Activated CD4-positive, alpha-beta T cell treated with anti-CD3 and anti-CD28 coated beads for 24 hours (primary cell): ENCODE measurements at places on chromosomes 13 and 19.

- DNase-seq, result no peak
Measured at GRCh38 chr13:113843063-113843654, 20.7 kb downstream of the GAS6 start.

DNA sequence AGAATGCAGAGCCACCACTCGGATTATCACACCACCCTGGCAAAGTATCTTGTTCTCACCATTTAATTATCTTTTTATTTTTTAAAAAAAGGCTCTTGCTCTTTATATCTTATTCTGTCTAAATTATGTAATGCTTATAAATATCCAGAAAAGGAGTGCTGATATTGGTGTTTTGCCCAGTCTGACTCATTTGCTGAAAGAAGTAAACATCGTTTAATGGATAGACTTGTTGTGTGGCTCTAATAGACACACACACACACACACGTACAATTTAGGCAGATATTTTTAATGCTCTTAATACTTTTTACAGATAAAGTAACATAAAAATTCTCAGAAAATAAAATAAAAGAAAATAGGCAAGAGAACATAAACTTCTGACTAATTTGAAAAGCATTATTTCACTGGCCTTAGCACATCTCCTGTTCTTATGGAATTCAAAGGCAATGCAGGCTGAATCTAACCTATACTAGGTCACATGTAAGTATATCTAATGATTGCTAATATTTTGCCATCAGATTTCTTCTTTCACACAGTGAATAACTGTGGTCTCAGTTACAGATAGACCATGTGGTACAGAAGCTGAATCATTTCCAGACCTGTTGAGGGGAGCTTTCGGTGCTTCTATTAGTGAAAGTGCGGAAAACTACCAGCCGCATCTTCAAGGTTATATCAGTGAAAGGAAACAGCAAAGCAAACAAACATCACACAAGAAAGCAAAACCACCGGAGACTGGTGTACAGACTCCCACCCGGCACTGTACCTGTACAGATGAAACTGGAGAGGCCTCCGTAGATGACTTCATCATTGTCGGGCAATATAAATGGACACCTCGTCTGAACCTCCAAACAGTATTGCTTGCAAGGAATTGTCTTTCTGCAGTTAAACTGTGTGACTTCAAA is 642.1 kb upstream of the ARGLU1 start:
- no peak for DNase-seq

DNA sequence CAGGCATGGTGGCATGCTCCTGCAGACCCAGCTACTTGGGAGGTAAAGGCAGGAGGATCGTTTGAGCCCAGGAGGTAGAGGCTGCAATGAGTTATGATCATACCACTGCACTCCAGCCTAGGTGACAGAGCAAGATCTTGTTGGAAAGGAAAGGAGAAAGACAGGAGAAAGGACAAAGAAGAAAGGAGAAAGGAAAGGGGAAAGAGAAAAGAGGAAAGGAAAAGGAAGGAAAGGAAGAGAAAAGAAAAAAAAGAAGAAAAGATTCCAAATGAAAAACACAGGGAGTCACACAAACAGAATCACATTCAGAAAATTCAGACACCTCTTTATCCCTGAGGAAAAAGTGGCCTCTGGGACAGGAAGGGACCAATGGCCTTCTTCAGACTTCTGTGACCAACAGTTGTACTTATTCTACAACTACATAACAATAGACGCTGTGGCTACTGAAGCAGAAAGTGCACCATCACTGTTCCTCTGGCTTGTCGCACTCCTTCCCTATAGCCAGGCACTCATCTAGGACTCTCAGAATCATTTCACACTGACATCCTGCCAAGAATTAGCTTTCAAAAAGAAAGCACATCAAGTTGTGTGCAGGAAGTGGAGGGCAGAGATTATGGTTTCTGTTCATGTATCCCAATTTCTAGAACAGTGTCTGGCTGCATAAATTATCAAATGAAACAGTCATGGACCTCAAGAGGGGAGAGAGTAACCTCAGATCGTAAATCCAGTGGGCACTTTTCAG is 5.9 kb downstream of the MTMR6 start:
- no peak for DNase-seq

DNA sequence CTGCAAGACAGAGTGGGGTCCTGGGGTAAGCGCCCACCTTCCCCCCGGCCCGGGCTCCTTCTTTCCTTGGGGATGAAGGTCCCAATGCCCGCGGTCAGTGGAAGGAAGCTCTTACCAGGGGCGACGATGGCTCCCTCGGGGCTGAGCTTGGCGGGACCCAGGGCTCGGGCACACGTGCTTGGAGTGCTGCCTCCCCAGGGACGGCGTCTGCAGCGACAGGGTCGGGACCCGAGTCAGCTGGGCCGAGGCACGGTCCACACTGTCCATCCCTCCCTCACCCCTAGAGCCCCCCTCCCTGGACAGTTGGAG is 3.5 kb downstream of the JSRP1 start:
- no peak for DNase-seq

GRCh38 chr13:72405441-72405840 is 322.0 kb downstream of the MZT1 start:
- DNase-seq, result no peak

GRCh38 chr19:40598121-40598917 is 2.9 kb upstream of the LTBP4 start:
- peak; percentile 79 for DNase-seq

- no peak for DNase-seq
Measured at GRCh38 chr19:48433337-48433736, 12.4 kb upstream of the GRWD1 start.

DNA sequence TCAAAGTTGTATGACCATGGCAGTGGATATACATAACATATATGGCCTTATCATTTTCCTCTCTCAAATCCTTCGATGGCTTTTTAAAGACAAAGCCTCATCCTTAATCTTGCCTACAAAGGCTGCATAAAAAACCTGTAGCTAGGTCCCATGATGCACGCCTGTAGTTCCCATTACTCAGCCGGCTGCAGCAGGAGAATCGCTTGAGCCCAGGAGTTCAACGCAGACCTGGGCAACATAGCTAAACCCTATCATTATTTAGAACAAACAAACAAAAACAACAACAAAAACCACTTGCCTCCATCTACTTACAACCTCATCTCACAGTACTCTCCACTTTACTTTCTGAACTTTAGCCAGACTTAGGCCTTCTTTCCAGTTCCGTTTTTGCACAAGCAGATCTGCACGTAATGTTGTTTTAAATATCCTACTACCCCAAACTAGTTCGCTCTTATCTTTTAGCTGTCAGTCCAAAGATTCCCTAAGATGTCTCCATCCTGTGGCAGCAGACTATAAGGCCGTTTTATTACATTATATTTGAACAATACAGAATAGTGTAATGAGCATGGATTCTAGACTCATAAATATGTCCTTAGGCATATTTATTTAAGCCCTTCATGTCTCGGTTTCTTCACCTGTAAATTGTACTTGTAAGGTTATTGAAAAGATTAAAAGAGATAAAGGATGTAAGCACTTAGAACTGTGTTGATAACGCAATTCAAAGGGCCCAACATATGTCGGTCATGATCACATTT is 969 bp upstream of the POMP start:
- DNase-seq, result no peak

- no peak for DNase-seq
Measured at GRCh38 chr13:97258801-97259200, 36.7 kb downstream of the MBNL2 start.

GRCh38 chr13:107339209-107339608 is 771.3 kb upstream of the ARGLU1 start:
- DNase-seq, result no peak

DNA sequence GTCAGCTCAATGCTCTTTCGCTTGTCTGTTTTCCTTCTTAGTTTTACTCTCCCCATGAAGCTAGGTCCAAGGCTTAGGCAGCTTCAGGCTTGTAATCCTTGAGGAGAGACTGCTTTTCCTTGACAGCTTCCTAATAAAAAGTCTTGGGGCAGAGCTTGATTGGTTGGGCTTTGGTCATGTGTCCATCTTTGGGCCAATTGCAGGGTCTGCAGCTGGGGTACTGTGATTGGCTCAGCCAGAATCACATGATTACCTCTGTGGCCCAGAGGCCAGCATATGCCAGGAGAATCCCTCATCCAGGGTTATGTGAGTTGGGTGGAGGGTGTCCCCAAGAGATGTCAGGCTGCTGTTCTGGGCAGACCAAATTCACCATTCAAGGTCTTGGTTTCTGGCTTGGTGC is 8.1 kb downstream of the KLK1 start:
- no peak for DNase-seq

GRCh38 chr13:104967836-104968630 is 1567.4 kb downstream of the EFNB2 start:
- no peak for DNase-seq

GRCh38 chr19:50873056-50873455 is at the start of gene KLK2:
Gene KLK2 (plus strand): TSS chr19:50873439. CDS start chr19:50873474, 35 bp downstream.
- DNase-seq, result no peak

- DNase-seq, result no peak
Measured at GRCh38 chr13:58087566-58087965, 456.0 kb downstream of the PCDH17 start.

DNA sequence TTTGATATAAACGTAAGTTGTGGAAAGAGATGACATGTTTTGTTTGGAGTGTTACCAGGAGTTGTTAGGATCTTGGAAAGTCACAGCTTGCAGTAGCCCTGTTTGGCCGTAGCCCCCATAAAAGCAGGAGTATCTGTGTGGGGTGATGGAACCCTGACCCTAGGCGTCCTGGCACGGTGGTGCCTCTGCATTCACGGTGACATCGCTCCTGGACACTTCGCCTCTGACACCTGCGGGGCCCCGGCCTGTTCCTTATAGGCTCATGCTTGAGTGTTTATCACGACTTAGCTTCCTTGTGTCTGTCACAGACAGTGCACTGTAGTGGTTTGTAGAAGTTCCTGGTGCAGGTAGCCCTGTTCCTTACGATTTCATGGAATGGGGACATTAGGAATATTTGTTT is 74.2 kb downstream of the ATP11A start:
- no peak for DNase-seq

DNA sequence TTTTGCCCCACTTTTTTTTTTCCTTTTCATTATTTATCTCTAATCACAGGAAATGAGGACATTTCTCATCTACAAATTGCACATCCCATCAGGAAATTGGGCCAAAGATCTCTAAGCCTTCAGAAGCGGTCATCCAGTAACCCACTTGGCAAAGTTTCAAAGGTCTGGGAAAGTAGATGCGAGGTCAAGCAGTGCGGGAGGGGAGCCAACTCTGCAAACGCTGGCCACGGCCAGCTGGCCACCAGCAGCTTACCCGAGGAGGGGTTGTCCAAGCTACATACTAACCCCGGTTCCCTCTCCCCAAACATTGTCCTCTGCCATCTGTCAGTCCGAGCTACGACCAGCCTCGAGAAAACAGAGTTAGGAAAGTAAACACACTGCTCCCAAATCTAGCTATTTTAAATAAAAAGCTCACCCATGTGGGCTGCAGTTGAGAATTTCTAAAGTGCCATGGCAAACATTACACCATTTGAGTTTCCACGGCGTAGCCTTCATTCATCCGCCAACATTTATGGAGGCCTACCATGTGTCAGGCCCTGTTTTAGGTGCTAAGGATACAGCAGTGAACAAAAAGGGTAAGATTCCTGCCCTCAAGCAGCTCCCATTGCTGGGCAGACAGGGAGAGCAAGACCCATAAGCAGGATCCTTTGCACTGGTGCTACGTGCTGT is 11.5 kb downstream of the FFAR2 start:
- no peak for DNase-seq

- DNase-seq, result no peak
Measured at GRCh38 chr13:37666036-37666435, 67.5 kb upstream of the POSTN start.

GRCh38 chr13:97116754-97117153 is 105.4 kb upstream of the MBNL2 start:
- no peak for DNase-seq
